ENCODE measurements at places on chromosomes 5 and 9. TPM values are rescaled to one million over a fixed set of nuclear protein-coding genes. Genes with fewer than 3 reads are reported as not detected.

Gene OR1Q1
- not detected for total RNA-seq

Gene BBLN
- total RNA-seq: 86.9 TPM

DNA sequence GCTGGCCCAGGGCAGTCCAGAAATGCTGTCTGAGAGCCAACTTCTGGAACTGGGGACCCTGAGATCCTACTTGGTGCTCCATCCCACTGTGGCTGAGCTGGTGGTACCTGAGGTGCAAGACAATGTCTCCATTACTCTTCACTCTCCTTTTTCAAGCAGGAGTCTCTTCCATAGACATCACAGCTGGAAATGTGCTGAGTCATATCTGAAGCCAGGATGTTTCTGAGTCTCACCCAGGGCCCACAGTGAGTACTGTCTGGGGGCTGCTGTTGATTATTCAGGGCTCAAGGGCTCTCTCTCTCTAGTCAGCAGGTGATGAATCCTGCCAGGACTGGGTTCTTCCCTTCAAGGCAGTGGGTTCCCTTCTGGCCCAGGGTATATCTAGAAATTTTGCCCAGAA, 145.2 kb upstream of the TAS2R1 start:
- no peak overlapping the region for H3K4me3 ChIP-seq
- H3K4me1 ChIP-seq: no peaks in the 10 kb centered on the region
- no peak for DNase-seq
- H3K36me3 ChIP-seq: peaks cover 6% of the 10 kb centered on the region
- H3K27me3 ChIP-seq: no peaks in the 10 kb centered on the region
- no peak overlapping the region for H3K27ac ChIP-seq

- peak overlapping the region; percentile 72 for H3K4me3 ChIP-seq
- no peak overlapping the region for H3K27ac ChIP-seq
- H3K36me3 ChIP-seq: peaks cover 10% of the 10 kb centered on the region
Observed at GRCh38 chr5:122310889-122311288, 1.1 kb upstream of the SNCAIP start.
